ENCODE measurements at places on chromosomes 16 and 17. TPM values are rescaled to one million over a fixed set of nuclear protein-coding genes. Genes with fewer than 3 reads are reported as not detected.

COX6A2 gene
- polyA plus RNA-seq, result not detected

DNA sequence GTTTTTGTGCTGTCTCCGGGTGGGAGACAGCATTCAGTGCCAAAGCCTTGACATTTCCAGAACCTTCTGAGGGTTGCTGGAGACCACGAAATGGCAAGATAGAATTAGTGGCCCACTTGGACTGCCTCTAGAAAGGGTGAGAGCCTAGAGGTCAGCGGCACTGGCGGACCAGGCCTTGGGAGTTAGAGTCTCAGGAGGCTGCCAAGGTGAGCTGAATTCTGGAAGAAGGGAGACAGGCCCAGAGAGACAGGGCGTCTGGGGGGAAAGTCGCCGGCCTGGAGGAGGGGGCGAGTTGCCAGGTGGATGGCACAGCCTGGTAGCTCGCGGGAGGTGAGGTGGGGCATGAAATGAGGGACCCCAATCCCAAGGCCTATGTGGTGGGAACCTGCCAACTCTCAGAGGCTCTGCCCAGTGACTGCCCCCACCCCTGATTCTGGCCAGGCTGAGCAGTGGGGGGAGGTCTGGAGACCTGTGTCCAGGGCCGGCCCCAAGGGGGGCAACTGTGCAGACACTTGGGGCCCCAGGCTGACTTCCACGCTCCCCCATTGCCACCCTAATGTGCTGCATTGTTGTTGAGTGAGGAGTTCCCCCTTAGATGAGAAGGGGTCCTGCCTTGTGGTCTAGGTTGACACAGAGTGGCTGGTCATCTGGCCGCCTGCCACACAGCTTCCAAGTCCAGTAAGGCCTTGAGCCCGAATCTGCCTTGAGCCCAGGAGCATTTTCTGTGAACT, 211.1 kb upstream of the CIBAR2 start:
- H3K27ac ChIP-seq, result no peak overlapping the region
- H3K36me3 ChIP-seq, result no peaks in the 10 kb centered on the region
- no peak overlapping the region for H3K4me3 ChIP-seq
- no peak for DNase-seq
- H3K4me1 ChIP-seq, result no peaks in the 10 kb centered on the region

- no peaks in the 10 kb centered on the region for H3K27me3 ChIP-seq
- no peak for DNase-seq
- peaks cover 4% of the 10 kb centered on the region for H3K4me1 ChIP-seq
- no peaks in the 10 kb centered on the region for H3K36me3 ChIP-seq
- H3K27ac ChIP-seq, result no peak overlapping the region
Observed at GRCh38 chr17:12642034-12642433, 23.7 kb upstream of the MYOCD start.

DNA sequence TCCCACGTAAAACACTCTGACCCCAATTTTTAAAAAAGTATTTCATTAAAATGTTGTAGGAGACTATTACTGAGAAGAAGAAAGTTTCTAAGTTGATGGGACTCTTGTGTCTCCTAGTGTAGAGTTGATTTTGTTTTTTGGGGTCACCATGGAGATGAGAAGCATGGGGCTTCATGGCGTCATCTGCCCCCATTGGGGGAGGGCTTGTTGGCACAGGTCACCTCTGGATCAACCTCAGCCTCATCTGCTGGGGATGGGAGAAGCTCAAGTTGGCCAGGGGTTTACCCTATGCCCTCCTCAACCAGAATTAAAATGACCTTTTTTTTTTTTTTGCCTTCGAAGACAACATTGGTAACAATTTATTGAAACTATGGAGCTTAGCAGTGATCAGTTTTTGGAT, 28.3 kb downstream of the MSI2 start:
- H3K27ac ChIP-seq, result no peak overlapping the region
- H3K27me3 ChIP-seq, result no peaks in the 10 kb centered on the region
- no peaks in the 10 kb centered on the region for H3K36me3 ChIP-seq
- no peak overlapping the region for H3K4me3 ChIP-seq

GRCh38 chr17:13864521-13864920, 204.8 kb upstream of the COX10 start:
- no peaks in the 10 kb centered on the region for H3K27me3 ChIP-seq
- H3K36me3 ChIP-seq, result no peaks in the 10 kb centered on the region
- H3K4me1 ChIP-seq, result no peaks in the 10 kb centered on the region
- no peak overlapping the region for H3K27ac ChIP-seq

GRCh38 chr17:78678222-78678557, 101.0 kb upstream of the DNAH17 start:
- no peaks in the 10 kb centered on the region for H3K27me3 ChIP-seq
- no peak overlapping the region for H3K27ac ChIP-seq
- no peak overlapping the region for H3K4me3 ChIP-seq
- DNase-seq, result no peak
- peaks cover 26% of the 10 kb centered on the region for H3K36me3 ChIP-seq
